ENCODE measurements at places on chromosomes 11 and 22.

GRCh38 chr11:72577271-72577721, 96.9 kb downstream of the PDE2A start:
- no peak for DNase-seq

- DNase-seq = no peak
Measured at GRCh38 chr11:68818181-68818580, 23.5 kb downstream of the CPT1A start.

GRCh38 chr11:2540223-2540991, 95.6 kb downstream of the KCNQ1 start:
- DNase-seq = no peak

- DNase-seq = no peak
Measured at GRCh38 chr11:90235526-90235925, 12.7 kb upstream of the CHORDC1 start.

DNA sequence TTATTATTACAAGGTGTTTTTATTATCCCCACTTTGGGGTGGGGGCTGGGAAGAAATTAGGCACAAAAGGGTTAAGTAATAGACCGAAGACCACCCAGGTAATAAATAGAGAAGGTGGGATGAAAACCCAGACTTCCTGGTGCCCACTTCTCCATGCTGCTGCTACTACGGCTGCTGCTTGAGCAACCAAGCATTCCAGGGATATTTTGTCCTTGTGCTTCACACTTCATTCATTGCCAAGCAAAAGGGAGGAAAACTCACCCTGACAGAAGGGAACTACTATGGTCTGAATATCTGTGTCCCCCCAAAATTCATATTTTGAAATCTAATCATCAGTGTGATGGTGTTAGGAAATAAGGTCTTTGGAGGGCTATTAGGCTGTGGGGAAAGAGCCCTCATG, 470.9 kb upstream of the API5 start:
- DNase-seq = no peak

DNA sequence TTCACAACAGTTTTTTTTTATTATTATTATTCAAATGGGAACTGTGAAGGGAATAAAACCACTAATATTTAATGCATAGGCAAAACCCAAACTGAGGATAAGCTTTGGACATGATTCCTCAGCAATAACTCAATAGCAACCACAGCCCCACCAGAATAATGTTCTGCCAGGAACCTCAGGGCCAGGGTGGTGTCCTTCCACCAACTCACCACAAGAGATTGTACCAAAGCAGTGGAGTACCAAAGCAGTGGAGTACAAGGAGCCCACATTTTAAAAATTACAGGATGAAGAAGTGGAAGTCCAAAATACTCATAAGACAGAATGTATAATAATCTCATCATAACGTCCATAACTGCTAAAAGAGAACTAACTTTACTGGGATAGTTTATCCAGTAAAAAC, 32.5 kb upstream of the FZD4 start:
- DNase-seq = no peak

GRCh38 chr11:129270446-129270845, 78.3 kb upstream of the ARHGAP32 start:
- no peak for DNase-seq

GRCh38 chr11:46302866-46303265, 25.4 kb downstream of the CREB3L1 start:
- no peak for DNase-seq

DNA sequence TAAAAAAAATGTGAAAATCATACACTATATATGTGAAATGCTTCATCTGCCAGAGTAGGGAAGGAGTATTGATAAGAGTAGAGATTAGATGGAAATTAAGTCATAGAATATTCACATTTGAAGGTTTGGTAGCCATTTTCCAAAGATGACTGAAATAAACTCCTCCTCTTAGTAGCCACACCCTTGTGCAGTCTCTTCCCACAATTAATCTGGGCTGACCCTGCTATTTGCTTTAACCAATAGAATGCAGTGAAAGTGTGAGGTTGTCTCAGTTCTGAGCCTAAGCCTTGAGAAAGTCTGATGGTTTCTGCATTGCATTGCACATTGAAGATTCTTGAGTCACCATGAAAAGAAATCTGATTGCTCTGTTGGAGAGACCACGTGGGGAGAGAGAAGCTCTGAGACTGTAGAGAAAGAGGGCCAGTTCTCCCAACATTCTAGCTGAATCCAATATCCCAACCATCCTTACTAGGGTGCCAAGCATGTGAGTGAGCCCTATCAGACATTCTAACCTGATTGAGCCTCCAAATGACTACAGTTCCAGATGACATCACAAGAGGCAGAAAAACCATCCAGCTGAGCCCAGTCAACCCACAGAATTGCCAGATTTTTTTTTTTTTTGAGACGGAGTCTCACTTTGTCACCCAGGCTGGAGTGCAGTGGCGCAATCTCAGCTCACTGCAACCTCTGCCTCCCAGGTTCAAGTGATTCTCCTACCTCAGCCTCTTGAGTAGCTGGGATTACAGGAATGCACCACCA, 29.4 kb upstream of the CAPRIN1 start:
- DNase-seq = no peak

DNA sequence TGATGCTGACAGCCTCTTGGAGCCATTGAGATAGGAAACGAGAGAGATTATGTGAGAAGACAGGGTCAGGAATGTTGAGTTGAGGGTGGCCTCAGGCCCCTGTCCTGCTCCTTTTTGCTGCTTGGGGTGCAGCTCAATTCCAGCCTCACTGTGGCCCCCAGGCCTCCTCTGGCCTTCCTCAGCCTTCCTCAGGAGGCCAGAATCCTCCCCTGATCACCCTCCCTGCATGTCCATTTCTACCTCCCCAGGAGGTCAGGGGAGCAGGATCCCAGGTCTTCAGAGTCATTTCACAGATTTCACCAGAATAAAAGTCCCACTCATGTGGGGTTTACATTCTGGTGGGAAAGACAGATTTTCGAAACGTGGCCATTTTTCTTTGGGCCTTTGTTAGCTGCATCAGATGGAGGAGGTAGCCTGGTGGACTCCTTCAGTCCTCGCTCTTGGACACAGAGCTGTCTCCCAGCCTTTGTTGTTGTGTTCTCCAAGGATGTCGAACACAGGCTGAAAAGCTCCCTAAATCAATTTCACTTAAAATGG, 2.2 kb upstream of the KCNQ1OT1 start:
- DNase-seq = no peak

- DNase-seq = no peak
Measured at GRCh38 chr22:23835484-23836144, 3.2 kb downstream of the DERL3 start.

DNA sequence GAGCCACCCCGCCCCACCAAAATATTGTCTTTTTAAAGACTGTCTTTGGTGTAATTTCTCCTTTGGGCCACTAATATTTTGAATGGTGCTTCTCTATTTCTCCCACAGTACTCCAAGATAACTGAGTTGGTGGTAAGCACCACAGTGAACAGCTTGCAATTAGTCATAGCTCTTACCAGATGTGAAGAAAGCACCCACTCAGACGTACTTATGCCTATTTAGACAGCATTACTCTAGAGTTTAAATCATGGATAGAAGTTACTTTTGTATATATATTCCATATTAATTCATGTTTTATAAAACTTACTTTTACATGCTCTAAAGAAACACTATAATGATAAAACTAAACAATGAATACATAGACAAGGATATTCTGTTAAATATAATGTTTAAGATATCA, 12.7 kb downstream of the ANO3 start:
- DNase-seq = no peak

Data from KG1 (cell line).